Smooth muscle cell of the brain vasculature (primary cell): ENCODE measurements at places on chromosomes 12 and 14.

DNA sequence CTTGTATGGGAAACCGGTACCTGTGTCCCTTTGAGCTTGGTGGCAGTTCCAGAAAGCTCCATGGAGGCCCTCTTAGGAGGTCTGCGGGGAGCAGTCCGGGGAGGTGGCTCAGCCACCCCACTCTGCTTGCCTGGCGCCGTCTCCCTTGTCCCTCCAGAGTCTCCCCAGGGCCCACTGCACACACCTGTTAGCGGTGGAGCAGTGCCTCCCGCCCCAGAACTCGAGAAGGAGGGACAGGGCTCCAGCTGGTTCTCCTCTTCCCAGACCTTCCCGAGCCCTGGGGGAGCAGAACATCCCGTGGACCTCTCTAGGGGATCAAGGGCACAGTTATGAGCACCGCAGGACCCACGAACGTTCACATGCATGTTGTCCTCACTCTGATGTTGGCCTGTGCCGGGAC is 10.8 kb downstream of the ASPG start:
- no peak for DNase-seq

- DNase-seq, result no peak
Observed at GRCh38 chr12:15714256-15714655, 74.9 kb downstream of the EPS8 start.

GRCh38 chr12:3730111-3730510 is 22.8 kb downstream of the CRACR2A start:
- DNase-seq, result no peak

DNA sequence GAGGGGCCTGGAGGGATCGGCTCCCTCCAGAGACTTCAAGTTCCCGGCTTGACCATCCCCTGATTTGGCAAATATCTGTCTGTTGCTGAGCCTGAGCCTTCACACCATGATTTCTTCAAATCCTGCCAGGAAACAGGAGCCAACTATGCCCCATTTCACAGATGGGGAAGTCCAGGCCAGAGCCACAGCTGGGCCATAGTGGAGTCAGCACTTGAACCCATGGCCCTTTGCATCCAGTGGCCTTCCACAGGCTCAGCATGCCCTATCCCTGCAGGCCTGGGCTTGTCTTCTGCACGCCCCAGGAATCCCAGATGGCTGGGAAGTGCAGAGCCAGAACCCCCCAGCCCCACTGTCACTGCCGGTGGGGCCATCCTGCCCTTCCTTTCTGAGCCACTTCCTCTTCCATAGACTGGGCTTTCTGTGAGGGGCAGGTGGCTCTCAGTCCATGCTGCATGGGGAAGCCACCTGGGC is 44.9 kb downstream of the CYP46A1 start:
- DNase-seq, result no peak

DNA sequence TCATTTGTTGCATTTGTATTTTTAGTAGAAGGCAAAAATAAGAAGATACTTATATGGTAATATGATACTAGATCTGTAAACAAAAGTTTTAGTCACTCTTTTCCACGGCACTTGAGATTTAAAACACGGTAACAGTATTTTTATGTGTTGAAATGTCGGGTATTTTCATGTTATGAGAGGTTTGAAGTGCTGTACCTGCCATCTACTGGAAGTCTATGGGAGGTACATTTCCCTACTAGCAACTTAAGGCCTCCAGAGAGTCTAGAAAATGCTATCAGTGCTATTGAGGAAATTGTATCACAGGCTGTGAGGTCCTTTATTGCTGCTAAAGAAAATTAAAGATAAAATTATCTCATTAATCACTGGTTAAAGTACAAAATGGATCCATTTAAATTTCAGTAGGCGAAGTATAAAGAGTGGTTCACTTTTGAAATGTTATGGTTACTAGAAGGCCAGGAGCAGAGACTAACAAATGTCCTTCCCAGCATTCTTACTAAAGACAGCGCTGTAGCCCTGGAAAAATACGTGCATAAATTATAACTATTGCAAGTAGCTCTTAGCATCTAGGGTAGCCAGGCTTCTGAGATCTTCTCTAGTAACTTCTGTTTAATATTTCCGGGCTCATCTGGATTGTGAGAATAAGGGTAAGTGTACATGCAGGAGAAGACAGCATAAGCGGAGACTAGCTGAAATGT is 77.6 kb upstream of the PRKD1 start:
- peak; percentile 23 for DNase-seq

DNA sequence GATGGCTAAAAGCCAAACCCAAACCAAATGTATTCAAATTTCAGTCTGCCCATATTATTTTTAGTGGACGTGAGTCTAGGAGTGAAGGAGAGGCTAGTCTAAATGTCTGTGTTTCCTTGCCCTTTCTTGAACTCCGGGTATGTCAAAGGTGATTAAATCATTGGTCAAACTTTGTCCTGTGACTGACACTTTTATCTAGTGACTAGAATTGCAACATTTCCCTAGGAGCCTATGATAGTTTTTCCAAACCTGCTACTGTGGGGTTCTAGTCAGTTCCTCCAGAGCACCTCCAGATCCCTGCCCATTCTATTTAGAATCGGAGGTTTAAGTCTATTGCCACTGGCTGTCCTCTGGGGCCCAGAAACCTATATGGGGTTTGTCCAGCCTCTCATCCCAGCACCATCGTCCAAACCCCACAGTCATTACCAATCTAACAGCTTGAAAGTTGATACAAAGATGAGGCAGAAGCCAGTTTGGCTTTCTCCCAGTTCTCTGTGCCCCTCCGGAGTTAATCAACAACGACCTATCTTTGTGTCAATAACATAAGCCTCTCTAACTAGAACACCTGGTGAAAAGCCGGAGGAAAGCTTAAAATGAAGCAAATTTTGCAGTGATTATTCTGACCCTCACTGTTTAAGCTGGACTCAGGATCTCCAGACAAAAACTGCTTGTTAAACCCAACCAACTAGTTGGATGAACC is 306.7 kb downstream of the ZFP36L1 start:
- DNase-seq, result no peak

DNA sequence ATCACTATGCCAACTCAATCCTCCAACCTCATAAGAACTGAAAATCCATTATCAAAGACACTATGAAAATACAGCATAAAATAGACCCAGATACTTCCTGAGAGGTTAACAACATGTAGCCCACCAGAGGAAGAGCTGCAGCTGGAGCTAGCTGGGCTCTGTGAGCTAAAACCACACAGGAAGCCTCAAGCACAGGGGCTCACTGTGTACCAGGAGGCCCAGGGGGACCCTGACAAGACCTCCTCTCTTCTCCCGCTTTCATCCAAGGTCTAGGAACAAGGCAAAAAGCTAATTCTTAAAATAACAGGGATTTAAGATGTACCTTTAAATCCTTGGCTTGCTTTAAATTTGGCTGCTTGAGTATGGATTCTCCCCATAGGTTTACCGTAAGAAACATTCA is 53.6 kb downstream of the EIF2S3B start:
- DNase-seq, result no peak

- no peak for DNase-seq
Observed at GRCh38 chr12:6029401-6029800, 84.3 kb upstream of the ANO2 start.

DNA sequence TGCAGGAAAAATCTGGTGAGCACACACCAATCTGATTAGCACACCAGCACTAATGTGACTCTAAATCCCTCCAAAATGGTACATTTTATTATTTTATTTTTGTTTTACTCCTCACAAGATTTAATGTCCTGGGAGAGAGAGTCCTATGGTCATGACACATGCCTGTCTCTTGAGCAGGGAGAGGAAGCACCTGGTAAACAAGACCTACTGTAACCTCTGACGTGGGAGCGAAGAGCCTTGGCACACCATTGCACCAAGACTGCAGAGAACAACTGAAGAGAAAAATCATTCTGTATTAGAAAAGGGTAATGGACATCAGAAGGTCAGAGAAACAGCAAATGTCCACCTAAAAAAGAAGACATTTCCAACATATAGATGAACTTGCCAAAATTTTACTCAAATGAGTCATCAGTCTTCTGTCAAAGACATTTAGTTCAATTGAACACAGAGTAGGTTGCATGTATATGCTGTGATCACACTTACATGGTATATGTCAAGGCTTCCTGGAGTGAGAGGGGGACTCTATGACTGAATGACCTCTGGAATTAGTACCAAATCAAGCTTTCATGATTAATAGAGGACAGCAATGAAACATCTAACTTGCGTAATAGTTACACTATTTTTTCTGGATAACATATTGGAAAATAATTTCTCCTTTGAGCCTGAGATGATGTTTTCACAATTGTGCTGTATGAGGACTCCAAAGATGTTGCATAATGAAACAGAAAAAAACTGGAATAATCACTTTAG is 186.9 kb upstream of the FLRT2 start:
- no peak for DNase-seq

GRCh38 chr12:117684471-117684870 is 284.3 kb downstream of the KSR2 start:
- DNase-seq, result no peak

GRCh38 chr14:105152794-105153241 is 15.8 kb downstream of the JAG2 start:
- DNase-seq, result no peak

GRCh38 chr12:124487066-124487833 is 80.2 kb downstream of the NCOR2 start:
- no peak for DNase-seq

DNA sequence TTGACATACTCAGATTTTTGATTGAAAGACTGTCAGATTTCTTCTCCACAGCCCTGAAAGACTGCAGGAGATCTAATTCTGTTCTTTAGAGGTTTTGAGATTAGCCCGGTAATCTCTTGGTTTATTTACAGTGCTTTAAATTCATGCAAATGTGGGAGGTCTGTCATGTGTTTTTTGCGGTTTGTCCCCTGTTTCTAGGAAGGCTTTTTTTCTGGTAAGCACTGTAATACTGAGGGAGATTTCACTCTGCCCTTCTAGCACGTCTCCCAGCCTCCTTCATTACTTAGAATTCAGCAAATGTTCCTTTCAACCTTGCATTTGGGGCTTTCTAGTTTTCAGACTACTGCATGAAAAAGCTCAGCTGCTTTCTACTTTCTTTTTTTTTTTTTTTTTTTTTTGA is 31.1 kb downstream of the GPHN start:
- DNase-seq, result no peak
